ENCODE measurements at places on chromosomes 7 and 10. TPM values are rescaled to one million over a fixed set of nuclear protein-coding genes. Genes with fewer than 3 reads are reported as not detected.

GRCh38 chr7:135922263-135922662 is 54.9 kb downstream of the MTPN start:
- no peak for DNase-seq

DNA sequence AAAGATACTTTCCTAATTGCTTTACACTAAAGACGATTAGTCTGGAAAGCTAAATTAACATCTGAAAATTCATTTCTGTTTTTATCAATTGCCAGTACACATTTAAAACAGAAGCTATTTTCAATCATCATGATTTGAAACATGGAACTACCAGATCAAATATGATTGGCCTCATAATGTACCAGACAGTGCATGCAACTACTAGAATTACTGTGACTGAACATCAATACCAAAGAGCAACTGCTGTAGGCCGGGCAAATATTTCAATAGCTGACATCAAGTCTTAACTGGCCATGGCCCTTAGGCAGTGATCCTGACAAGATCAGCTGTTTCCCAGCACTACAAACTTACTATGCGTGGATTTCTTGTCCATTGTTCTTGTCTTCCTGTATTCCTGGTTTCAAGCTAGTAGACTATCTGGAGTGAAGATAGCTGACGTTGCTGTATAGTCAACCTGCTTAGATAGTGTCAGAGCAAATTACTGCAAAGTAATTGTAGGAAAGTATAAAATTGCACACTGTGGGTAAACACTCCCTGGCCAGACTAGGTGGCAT is 21.7 kb upstream of the WNT16 start:
- no peak for DNase-seq

- DNase-seq, result no peak
Observed at GRCh38 chr7:1864161-1864940, 194.3 kb downstream of the ELFN1 start.

DNA sequence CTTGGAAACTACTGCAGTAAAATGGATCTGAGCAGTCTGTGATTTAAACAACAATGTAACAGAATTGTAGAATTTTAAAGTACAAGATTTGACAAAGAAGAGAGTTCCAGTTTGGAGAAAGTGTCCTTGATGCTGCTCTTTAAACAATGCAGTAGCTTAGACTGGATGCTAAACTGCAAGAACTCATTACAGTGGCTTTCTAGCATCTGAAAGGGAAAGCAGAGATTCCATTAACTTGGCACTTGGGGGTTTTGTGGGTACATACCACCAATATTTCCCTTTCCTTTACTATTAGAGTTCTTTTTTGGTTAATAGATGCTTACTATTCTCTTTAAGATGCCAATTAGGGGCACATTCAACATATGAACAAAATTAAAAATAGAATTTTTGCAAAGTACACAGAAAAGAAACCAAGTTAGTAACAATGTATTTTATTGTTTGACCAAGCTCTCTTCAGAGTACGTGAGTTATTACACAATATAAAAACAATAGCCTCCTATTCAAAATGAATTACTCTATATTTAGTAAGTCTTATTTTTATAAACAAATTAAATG is 11.9 kb downstream of the PSTK start:
- no peak for DNase-seq

GRCh38 chr7:137986252-137987017 is 15.5 kb downstream of the CREB3L2 start:
- no peak for DNase-seq

GRCh38 chr7:132251327-132251659 is 325.0 kb downstream of the PLXNA4 start:
- no peak for DNase-seq

DNA sequence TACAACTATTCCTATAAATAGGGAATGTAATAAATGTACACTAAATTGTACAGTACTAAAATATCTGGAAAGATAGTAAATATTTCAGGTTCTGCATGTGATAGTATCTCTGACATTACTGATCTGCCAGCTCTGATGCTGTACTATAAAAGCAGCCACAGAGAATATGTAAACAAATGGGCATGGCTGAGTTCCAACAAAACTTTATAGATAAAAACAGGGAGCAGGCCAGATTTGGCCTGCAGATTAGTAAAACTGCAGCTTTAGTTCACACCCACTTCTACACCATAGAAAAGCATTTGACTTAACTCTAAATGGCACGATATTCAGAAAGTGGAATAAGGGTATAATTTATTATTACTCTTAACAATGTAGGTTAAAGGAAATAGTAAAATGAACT is 18.8 kb upstream of the TLL2 start:
- DNase-seq, result no peak

DNA sequence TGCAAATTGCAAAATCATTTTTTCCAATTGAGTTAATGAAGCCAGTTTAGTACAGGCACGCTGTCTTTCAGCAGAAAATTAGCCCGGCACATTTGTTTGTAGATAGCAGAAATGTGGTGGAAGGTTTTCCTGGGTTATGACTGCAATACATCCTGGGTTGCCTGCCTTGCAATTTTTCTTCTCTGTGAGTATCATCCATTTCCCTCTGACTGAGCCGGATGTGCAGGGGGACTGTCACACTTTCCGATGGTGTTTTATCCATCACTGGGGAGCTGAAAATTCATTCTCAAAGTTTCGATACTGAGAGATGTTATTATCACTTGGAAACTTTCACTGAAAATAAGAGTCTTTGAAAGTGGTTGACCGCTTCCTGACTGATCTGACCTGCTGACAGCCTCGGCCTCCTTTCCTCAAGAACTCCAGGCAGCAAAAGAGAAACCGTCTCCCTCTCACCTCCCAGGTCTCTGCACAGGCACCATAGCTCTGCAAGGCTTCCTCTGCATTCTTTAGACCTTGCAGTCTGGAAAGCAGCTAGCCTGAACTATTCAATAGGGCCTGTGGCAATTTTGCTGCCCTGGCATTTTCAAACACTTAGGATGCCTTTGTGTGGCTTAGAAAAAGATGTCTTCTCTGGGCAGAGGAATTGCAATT is 320.8 kb upstream of the NRP1 start:
- no peak for DNase-seq

DNA sequence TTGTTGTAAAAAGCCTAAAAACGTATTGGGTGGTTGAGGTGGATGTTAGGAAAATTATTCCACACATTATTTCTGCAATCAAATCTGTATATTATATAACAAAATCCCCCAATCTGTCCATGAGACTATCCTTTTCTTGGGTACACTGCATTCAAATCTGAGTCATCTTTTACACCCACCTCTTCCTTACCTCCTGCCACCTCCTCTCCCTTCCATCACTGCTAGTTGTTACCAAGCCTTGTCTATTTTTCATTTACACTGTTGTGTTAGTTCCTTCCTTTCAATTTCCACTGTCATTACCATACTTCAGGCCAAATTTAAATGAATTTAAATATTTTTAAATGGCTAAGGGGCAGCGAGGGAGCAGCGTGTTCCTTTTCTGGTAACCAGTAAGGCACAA is 83.3 kb downstream of the ITGA8 start:
- no peak for DNase-seq

DNA sequence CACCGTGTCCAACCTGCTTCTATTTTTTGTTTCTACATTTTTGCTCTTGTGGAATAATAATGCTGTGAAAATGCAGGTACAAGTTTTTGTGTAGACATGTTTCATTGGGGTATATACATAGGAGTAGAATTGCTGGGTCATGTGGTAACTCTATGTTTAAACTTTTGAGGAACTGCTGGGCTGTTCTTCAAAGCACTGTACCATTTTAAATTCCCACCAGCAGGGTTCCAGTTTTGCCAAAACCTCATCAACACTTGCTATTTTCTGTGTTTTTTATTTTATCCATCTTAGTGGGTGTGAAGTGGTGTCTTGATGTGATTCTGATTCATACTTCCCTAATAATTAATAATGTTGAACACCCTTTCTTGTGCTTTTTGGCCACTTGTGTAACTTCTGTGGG is 138.6 kb downstream of the RGS10 start:
- no peak for DNase-seq

DNA sequence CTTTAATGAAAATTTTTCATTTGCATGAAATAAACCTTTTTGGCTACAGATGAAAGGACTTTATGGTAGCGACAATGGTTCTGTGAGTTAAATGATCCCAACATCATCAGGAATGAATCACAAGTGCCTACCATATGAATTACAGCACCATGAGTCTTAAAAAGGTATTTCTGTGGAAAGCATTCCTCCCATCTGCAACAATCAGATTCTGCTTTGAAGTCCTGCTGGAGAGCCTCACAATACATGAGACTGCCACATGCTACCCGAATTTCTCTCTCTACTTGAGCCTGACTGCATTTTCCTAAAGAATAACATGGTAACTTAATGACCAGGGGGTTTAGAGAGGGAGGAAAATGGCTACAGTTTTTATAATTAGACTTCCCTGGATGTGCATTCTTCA is 190.3 kb downstream of the TWIST1 start:
- no peak for DNase-seq

DNA sequence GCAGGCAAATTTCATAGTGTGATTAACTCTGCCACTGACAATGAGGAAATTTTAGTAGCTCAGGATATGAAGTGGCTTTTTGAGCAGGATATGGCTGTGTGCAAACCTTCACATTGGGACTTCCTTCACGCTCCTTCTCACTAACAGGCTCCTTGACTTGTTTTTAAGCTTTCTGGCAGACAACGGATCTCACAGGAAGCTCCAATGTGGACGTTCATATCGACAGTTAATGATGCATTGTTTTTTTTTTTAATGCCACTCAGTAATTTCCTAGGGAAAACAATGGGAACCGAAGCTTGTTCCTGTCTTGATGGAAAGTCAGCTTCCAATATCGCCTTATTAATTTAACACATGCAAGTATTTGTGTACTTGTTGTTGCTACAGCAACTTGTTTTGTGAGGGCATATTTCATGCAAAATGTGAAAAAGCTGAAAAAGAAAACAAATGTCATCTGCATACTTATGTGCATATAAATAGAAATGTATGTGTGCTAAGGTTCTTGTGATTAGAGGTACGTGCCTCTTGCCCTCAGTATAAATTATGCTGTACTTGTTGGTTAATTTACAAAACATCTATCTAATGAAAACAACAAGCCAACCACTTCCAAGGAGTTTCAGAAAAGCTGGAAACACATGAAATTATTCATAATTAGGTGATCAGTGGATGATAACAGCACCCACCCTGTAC is 84.7 kb downstream of the NRP1 start:
- no peak for DNase-seq

DNA sequence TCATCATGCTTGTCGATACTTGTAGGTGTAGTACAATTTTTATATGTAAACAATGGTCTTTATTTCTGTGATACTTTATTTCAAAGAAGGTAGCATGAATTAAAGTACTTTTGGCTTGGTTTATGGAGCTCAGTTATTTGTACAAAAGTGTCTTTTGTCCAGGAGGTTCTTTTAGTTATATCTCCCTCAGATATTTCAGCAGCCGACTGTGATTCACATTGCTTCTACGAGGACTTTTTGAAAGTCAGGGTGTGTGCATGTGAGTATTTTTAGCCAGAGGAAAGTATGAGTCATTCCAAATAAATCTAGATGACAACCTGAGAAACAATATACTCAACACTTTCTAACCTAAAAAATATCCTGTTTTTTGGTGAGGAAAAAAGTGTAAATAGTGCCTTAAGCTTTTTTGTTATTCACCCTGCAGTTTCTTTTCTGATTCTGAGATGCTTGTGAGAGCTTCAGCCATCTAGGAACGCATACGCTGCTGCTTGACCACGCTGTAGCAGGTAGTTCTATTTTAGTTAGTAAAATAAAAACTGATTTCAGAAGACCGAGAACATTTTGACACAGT is 595 bp upstream of the SUN1 start:
- DNase-seq, result peak; percentile 30

DNA sequence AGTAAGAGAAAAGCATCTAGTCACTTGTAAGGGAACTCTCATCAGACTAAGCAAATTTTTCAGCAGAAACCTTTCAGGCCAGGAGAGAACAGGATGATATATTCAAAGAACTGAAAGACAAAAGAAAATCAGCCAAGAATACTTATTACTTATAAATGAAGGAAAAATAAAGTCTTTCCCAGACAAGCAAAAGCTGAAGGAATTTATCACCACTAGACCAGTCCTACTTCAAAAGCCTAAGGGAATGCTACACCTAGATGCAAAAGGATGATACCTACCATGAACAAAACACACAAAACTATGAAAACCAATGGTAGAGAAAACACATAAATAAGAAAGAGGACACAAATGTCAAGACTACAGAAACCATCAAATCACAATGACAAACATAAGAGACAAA is 126.6 kb upstream of the ABCB5 start:
- DNase-seq, result no peak

- no peak for DNase-seq
Observed at GRCh38 chr10:126147866-126148587, 240.2 kb downstream of the ADAM12 start.

- DNase-seq, result no peak
Observed at GRCh38 chr10:115941361-115941771, 331.6 kb downstream of the GFRA1 start.

DNA sequence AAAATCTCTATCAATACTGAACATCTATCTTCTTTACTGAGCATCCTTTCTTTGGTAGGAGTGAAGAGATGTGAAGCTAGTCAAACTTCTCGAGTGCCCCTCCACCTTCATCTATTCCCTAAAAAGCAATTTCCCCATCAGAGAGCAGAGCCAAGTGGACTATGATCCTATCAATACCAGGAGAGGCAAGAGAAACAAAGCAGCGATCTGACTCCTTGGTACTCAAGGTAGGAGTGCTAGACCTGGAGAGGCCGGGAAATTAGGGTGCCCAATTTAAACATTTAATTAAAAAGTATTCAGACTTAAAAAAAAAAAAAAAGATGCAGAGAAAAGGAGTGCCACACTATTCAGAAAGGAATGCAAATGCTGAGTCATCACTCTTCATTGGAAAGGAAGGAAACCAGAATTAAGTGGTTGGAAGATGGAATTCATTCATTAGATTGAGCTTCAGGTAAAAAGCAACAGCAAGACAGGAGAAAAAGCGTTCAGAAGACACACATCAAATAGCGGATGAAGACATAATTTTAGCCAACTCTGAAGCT is 1.6 kb downstream of the TIAL1 start:
- DNase-seq, result no peak

DNA sequence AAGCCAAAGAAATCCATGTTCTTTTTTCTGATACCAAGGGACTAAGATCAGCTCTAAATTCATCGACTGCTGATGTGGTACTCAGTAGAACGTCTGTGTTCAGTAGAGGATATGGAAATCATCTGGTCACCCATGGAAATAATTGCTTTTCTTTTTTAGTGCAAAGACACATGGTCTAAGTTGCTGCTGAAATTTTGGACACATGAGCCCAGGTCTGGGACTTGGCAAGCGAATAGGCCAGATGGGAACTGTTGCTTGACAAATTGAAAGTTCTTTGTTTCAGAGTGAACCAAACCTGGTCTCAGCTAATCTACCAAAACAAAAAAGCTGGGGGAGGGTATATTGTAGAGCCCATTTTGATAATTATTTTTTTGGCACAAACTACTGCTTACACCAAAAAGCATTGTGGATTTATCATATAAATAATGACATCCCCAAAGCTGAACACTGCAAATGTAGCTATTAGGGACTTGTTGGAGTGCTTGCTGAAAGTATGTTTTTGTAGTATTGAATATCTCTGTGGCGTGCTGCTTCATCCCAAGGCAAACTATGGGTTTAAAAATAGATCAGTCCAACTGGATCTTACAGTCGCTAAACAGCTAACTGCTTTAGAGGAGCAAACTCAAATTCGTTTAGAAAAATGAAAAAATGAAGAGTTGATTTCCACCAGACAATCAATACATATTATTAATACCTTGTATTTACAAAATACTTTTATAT is 144.7 kb downstream of the TRIL start:
- no peak for DNase-seq

The NAMPT gene
- total RNA-seq, result 65.5 TPM

The WAC gene
- 126 TPM for total RNA-seq

The GIMAP8 gene
- 21.5 TPM for total RNA-seq

The AS3MT gene
- total RNA-seq, result 0.52 TPM

The FAM25G gene
- not detected for total RNA-seq

The TEX47 gene
- not detected for total RNA-seq

The SPRN gene
- not detected for total RNA-seq

The RASSF4 gene
- total RNA-seq, result 0.76 TPM

All from activated CD8-positive, alpha-beta T cell treated with anti-CD3 and anti-CD28 coated beads, Interleukin-2, amount 10 ng/mL, durations not matched to agents 7 days and 5 days (primary cell).